ENCODE measurements at places on chromosomes 5 and 9. TPM values are rescaled to one million over a fixed set of nuclear protein-coding genes. Genes with fewer than 3 reads are reported as not detected.

Gene DUSP1
- total RNA-seq, result 54.1 TPM

Gene MSX2
- total RNA-seq, result 0.19 TPM

GRCh38 chr9:126205845-126206498, 120.7 kb upstream of the MVB12B start:
- no peak for DNase-seq

DNA sequence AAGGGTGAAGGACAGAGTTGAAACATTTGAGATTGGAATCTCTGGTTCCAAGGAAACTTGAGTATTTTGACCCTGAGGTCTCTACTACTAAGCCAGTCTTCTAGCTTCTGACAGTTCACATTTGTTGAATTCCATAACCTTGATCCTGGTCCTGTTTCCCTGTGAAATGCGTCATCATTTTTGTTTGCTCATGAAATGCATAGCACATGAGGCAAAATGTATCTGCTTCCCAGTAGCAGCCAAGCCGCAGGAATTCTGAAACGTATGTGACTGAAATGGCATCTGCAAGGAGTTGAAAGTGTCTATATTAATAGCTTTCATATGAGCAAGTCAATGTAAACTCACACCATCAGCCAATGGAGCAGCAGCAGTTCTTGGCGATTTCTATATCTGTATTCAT, 307.9 kb downstream of the CSNK1G3 start:
- DNase-seq, result no peak

GRCh38 chr9:127803507-127804352, 1.0 kb downstream of the FPGS start:
- DNase-seq, result no peak

DNA sequence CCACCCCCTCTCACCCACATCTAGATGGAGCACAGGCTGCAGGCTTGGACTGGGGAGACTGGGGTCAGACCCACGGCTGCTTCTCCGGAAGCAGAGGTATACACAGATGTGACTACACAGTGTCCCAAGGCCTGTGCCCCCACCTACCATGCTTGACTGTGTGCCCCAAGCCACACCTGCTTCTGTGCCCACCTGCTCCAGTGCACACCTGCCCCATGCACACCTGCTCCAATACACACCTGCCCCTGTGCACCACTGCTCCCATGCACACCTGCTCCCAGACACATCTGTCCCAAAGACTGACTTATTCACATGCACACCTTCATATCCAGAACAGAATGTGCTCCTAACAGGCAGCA, 5.5 kb upstream of the COL5A1 start:
- DNase-seq, result no peak

DNA sequence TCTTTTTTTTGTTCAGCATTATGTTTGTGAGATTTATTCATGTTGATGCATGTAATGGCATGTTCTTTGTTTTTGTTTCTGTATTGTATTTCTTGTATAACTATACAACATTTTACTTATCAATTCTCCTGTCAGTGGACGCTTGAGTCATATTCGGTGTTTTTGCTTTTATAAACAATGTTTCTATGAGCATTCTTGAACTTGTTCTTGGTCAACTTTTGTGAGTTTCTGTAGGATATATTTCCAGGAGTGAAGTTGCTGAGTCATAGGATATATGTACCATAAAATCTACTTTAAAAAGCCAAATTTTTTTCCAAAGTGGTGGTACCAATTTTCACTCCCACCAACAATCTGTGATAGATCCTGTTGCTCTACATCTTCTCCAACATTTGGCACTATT, 104.8 kb downstream of the VCAN start:
- DNase-seq, result no peak

Gene SAXO1
- total RNA-seq, result 0.09 TPM

Gene CARD9
- 2.8 TPM for total RNA-seq

DNA sequence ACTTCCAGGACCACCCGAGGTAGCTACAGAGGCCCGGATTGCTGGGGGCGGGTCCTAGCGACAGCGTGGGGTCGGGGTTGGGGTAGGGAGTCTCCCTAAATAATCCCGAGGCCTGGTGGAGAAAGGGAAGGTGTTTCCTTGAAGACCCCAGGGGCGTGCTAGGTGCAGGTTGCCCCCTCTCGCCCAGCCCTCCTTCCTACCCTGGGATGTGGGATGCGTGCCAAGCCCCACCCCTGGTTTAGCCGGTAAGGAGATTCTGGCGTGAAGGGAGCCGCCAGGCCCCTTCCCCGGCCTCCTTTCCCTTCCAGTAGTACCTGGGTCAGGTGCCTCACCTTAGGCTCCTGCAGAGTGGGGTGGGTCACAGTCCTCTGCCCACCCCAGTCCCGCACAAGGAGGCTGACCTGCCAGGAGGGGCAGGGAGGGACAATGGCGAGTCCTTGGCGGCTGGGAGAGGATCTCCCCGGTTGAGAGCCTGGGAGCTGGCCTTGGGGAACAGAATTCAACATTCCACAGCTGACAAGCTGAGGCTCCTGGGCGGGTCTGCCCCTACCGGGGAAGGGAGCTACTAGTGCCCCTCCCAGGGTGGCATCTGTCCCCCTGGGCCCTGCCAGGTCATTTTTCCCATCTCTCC, 674 bp downstream of the TSPAN17 start:
- DNase-seq, result no peak

Measured in thymus (tissue), 14 donors.